NCI-H2081 treated with DMSO at 0.1 percent for 48 hours (cell line): ENCODE measurements at places on chromosomes 16 and 17.
A peak's percentile ranks its signal among the peaks of the same experiment; 100 is the strongest.

DNA sequence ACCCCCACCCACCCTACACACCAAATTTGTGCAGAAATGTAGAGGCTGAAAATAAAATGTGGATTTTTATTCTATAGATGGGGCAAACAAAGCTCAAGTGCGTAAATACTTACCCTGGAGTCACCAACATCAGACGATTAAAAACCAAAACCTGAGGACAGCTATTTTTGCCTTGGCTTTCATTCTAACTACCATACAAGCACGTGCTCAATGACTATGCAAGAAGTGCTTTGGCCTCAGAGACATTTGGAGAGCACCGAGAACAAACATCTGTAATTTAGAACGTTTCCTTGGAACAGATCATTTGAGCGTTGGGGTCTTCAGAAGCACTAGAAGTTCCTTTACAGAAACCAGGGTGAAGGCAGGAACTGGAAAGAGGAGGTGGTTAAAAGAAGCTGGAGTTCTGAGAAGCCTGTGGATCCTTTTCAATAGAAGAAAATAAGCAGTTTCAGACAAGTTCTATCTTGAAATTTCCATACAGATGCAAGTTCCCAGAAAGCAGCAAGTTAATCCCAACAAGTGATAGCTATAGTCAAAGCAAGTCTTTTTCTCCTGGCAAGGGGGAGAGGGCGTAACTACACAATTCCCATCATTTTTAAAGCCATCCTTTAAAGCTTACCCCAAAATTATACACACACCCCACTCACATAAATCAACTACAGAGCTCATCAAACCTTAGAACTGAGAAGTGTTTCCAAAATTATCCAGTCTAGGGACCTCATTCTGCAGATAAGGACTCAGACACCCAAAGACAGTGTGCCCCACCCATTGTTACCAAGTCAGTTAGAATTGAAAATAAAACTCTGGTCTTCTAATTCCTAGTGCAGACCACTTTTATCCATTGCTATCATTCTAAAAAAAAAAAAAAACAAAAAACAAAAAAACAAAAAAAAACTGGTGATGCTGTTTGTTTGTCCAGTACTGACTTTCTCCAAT lies 29.6 kb upstream of the CDRT4 start:
- DNase-seq, result no peak

GRCh38 chr16:2900526-2901075 lies 11.1 kb upstream of the FLYWCH1 start:
- DNase-seq, result no peak

GRCh38 chr16:7482032-7482431 lies 149.4 kb downstream of the RBFOX1 start:
- DNase-seq, result peak; percentile 17

GRCh38 chr17:32279891-32280716 lies 14.5 kb downstream of the RHBDL3 start:
- no peak for DNase-seq

DNA sequence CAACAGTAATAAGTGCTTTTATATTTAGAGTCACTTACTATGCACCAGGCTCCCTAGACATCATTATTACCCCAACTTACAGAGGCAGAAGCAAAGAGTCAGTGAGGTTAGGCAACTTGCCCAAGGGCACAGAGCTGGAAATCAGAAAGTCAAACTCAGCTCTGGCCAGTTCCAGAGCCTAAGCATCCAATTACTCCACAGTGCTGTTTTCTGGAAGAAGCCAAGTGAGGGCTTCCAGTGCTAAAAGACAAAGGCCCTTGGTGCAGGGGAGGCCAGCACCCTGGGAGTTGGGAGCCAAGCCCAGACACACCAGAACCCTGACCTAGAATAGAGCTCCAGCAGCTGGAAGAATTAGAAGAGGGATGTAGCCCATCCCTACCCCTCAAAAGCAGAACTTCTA lies 40.2 kb downstream of the C17orf67 start:
- DNase-seq, result no peak

DNA sequence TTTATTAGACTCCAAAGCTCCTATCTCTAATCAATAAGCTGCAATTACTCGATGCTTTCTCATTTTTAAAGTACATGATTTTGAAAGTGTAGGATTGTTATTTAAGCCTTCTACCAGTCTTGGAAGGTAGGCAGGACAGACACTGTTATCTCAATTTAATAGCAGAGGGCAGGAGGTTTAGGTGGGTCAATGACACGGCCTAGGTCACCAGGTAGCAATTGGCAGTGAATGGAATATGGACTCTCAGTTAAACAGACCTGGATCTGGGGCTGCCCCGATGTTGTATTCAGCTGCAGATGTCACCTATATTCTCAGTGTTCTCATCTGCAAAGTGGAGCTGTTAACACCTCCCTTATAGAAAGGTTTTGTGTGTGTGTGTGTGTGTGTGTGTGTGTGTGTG lies 124.4 kb upstream of the ANKFN1 start:
- DNase-seq, result no peak

GRCh38 chr17:80212511-80212910 lies 7.6 kb downstream of the SGSH start:
- DNase-seq, result no peak

GRCh38 chr17:4565209-4566141 lies 5.1 kb upstream of the GGT6 start:
- peak; percentile 30 for DNase-seq

DNA sequence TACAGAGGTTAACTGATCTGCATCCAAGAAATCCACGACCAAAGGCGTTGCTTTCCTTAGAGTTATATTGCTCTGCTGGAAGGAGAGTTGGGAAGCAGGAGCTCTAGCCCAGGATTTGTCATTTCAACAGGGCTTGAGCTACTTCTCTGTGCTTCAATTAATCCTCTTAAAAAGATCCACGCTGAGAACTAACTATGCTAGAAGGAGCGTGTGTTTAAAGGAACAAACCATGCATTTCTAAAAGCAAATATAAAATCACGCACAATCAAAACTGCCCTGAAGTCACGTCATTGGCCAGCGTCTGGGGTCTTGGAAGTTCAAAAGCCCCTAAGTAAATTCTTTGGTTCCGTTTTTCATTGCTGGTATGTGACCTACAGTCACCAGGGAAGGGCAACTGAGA lies 1.1 kb downstream of the ARL6IP1 start:
- no peak for DNase-seq

GRCh38 chr17:4842376-4842775 lies 9.2 kb downstream of the MINK1 start:
- no peak for DNase-seq

- DNase-seq, result no peak
These were observed 31.7 kb downstream of the CDH1 start for GRCh38 chr16:68768771-68769170.

DNA sequence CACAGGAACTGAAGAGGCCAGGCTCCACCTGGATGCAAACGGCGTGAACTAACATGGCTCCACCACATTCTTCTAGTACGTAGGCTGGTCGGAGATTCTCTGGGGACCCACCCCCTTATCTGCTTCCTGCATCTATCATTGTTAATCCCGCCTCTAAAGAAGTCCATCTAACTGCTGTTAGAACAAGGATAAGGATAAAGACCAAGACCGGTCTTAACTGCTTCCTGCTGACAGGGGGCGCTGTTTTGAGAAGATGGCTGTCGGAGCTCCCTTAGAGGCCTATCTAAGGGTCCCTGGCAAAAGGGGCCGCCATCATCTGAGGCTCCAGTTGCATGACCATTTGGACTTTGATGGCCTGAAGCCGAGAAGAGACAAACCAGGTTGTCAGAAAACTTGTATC lies 25.8 kb upstream of the TNFSF12 start:
- DNase-seq, result no peak

DNA sequence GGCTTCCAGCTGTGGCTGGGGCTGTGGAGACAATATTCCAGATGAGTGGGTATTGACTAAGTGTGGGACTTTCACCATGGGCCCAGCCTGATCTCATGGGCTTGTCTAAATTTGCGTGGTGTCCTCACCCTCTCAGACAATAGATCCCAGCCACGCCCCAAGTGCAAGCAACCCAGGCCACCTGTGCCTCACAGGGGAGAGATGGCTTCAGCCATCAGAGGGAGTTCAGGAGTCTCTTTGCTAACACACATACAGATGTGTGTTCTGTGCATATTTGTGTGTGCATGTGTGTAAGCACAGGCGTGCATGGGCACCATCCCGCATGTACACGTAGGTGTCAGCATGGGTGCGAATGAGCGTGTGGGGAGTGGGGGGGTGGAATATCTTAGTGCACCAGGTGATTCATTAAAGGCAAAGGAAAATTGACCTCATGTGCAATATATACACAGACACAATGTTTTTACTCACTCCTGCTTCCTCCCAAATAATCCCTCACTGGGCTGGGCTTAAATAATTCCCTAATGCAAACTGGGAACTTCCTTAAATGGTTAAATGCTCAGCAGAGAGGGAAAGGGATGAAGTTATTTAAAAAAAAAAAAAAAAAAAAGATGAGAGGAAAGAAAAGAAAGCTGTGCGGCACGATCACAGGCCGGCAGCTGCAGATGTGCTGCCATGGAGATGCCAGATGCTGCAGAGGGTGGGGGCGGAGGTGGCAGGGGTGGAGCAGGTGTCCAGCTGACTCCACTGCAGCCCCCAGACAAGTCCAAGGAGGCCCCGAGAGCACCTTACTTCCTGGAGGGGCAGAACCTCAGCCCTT lies 24.0 kb upstream of the CDC42EP4 start:
- no peak for DNase-seq

DNA sequence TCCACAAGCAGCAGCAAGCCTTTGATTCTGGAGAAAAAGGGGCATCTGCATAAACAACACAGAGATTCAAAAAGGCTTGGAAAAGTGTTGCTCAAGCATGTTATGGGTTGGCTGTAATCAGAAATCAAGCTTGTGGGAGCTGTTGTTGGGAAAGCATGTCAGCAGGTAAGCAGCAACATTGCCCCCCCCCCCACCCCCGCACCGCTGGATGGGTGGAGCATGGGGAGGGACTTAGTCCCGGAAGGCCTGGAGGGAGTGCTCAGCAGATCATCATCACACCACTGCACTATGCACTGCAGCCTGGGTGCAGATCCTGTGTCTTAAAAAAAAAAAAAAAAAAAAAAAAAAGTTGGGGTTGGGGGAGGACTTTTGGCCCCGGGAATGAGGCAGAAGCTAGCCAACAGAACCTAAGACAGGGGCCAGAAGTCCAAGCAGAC lies 16.8 kb upstream of the AKAP1 start:
- no peak for DNase-seq

DNA sequence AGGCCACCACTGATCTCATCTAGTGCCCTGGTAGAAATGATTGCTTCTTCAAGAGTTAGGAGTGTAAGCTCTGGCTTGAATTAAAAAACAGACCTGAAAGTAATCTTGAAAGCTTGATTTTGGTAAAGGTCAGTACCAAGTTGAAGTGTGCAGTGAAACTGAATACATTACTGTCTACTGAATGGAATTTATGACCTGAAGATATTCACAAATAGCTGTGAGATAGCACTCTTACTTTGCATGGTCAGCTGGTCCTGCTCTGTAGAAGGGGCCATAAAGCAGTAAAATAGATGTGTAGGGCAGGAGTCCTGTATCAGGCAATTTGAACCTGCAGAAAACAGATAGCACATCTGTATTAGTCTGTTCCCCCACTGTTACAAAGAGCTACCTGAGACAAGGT lies 78.6 kb downstream of the MYH13 start:
- DNase-seq, result no peak

DNA sequence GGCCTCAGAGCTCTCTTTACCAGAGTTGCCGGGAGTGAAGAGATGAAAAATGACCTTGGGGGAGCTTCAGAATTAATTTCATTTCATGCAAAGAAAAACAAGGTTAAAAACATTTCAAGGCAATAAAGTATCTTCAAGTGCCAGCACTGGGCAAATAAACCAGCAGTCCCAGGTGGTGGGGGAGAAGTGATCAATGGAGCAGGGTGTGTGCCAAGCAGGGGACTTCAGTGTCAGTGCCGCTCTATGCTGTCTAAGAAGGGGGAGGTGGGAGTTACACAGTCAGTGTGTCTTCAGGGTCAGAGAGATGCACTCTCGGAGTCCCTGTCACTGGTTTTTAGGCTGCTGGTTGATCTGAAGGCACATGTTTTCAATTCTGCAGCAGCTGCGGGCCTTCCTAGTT lies 57.2 kb upstream of the MGAT5B start:
- peak; percentile 39 for DNase-seq

DNA sequence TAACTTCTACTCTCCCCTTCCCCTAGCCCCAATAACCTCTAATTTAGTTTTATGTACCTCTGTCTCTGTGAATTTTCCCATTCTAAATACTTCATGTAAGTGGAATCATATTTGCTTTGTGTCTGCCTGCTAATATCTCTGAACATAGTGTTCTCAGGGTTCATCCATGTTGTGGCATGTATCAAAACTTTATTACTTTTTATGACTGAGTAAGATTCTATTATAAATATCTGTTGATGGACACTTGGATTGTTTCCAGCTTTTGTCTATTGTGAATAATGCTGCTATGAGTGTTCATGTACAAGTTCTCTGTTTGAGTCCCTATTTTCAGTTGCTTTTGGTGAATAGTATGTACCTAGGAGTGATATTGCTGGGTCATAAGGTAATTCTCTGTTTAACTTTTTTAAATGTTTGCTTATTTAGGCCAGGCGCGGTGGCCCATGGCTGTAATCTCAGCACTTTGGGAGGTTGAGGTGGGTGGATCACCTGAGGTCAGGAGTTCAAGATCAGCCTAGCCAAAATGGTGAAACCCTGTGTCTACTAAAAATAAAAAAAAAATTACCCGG lies 92.8 kb downstream of the CHD9 start:
- DNase-seq, result no peak

GRCh38 chr17:40456396-40456951 lies 13.2 kb downstream of the IGFBP4 start:
- no peak for DNase-seq
